ENCODE measurements at places on chromosomes 1 and 21.

DNA sequence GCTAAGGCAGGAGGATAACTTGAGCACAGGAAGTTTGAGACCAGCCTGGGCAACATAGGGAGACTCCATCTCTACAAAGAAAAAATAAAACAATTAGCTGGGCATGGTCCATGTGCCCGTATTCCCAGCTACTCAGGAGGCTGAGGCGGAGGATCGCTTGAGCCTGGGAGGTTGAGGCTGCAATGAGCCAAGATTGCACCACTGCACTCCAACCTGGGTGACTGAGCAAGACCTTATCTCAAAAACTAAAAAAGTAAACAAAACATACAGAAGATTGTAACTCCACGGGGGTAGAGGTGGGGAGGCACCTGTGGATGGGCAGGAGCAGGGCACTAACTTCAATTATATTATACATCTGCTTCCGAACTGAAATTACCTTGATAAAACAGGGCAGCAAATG is 4.6 kb downstream of the S100B start:
- DNase-seq, result no peak

- no peak for DNase-seq
Measured at GRCh38 chr1:199308349-199308846, 669.6 kb downstream of the PTPRC start.

DNA sequence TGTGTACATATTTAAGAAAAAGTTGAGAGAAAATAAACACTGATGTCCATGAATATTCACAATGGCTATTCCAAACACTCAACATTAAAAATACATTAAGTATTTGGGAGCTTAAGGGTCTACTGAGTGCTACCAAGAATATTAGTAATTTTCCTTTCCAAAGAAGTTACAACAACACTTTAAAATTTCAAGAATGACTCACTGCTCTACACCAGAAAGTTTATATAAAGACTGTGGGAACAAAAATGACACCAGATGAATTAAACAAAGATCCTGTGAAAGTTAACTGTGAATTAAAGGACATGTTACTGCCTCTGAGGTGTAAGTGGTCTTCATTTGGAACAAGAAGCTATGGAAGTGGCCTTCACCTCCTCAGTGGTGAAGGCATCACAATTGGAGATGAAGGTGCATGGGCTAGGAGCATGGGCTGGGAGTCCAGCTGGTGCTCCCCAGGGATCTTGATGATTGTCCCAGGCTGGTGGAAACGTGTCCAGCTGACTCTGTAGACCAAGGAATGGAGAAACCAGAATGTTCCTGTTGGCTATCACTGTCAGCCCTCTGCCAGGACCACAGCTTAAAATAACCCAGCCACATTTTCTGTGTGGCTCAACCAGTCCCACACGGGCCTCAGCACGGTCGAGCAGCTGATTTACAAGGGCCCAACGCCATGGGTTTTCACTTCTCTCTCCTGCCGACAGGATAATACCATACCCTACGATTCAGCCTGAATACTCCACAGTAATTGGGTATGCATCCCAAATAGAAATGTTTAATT is 28.8 kb downstream of the TAF5L start:
- no peak for DNase-seq

DNA sequence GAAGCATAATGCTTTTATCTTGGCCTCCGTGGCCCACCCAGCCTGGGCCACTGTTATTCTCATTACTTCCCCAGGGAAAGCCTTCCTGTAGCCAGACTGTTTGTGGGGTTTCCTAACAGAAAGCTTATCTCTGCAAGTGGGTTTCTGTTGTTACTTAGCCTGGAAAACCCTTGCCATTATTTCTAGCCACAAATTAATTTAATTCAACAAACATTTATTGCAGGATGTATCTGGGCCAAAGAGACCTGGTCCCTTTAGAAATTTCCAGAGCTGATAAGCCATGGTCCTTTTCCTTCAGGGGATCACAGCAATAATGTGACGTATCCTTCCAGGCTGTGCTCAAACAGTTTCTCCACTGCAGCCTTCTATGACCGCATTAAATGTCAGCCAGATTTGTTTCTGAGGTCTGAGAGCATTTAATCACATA is 20.9 kb downstream of the TNN start:
- no peak for DNase-seq

DNA sequence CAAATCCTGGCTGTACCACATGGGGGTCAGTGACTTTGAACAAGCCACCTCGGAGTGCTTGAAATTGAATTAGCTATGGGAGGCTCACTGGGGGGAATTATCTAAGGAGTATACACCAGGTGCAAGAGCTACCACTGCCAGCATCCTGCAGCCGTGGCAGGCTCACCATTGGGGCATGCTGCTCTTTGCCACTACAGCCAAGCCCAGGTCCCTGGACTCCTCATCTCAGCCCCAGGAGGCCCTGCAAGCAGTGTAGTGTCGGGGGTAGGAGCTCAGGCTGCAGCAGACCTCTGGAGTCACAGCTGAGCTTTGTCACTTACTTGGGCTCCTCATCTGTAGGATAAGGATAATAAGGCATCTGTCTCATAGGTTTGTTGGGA is 35.3 kb downstream of the ACOT11 start:
- no peak for DNase-seq

- DNase-seq, result no peak
Measured at GRCh38 chr1:116870300-116870699, 39.4 kb upstream of the PTGFRN start.

- DNase-seq, result no peak
Measured at GRCh38 chr21:46110499-46111192, 12.7 kb downstream of the COL6A2 start.

DNA sequence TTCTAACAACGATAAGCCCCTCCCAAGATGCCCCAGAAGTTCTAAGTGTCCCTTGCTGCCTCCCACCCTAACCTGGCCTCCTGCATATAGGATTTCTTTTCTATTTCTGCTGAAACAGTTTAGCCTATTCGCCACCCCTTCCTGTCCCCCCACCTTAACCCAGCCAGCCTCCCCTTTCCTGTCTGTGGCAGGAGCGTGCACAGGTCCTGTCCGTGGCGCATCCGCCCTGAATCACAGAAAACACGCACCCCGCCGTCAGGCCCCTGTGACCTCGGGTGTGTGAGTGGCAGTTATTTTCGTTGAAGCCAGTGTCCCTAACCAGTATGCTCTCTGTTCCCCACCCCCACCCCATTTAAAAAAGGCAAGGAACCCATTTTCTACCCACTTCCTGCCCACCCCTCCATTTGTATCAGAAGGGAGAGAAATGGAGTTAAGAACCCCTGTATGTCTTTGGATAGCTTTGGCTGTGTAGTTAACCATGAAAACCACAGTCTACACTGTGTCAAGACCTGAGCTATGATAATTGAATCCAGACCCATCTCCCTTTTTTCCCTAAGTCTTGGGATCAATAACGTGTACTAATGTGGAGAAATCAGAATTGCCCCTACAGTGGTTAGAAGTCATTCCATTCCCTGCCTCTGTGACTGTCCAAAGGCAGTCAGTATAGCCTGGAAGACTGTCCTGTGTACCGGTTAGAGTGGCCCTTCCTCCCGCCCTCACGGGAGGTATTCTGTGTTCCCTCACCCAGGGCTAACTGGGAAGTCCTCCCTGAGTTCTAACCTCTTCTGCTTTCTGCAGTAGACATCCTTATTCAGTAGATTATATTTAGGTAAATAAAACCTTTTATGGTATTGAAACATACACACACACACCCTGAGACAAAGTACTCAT is 1.8 kb downstream of the PLEKHO1 start:
- peak; percentile 71 for DNase-seq

DNA sequence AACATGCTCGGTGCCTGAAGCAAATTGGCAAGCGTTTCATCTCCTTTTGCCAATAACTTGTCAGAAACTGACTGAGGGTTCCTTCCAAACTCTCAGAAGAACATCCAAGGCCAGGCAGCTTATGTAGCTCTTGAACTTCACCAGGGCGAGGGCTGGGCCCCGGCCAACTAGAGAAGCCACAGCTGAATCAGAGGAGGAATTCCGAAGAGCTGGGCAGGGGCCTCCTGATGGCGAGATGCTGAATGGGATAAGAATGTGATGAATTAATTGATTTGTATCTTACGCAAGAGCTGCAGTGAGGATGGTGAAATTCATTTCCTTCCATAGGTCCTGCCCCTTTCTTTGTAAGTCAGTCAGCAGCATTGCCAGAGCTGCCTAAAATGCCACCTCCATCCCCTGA is 345.8 kb downstream of the KIF26B start:
- no peak for DNase-seq

DNA sequence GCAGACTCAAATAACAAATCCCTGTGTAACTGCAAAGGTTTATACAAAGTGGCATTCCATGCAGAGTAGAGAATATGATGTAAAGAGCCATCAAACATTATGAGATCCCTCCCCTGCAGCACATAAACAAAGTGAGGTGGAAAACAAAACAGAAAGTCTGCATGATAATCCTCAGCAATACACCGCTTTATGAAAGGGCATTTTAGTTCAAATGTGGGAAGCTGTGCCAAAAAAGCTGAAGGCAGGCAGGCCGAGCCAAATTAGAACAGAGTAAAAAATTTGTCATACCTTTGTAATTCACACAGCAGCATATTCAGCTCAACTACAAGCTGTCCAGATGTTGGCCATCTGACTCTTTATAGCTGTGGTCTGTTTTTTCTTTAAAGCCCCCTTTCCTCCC is 113.5 kb downstream of the LHX9 start:
- no peak for DNase-seq

GRCh38 chr1:202348005-202348508 is 442 bp upstream of the PPP1R12B start:
- no peak for DNase-seq

GRCh38 chr1:55159571-55159970 is 55.6 kb downstream of the USP24 start:
- DNase-seq, result no peak

GRCh38 chr21:38771536-38771935 is 34.2 kb upstream of the ETS2 start:
- DNase-seq, result no peak

DNA sequence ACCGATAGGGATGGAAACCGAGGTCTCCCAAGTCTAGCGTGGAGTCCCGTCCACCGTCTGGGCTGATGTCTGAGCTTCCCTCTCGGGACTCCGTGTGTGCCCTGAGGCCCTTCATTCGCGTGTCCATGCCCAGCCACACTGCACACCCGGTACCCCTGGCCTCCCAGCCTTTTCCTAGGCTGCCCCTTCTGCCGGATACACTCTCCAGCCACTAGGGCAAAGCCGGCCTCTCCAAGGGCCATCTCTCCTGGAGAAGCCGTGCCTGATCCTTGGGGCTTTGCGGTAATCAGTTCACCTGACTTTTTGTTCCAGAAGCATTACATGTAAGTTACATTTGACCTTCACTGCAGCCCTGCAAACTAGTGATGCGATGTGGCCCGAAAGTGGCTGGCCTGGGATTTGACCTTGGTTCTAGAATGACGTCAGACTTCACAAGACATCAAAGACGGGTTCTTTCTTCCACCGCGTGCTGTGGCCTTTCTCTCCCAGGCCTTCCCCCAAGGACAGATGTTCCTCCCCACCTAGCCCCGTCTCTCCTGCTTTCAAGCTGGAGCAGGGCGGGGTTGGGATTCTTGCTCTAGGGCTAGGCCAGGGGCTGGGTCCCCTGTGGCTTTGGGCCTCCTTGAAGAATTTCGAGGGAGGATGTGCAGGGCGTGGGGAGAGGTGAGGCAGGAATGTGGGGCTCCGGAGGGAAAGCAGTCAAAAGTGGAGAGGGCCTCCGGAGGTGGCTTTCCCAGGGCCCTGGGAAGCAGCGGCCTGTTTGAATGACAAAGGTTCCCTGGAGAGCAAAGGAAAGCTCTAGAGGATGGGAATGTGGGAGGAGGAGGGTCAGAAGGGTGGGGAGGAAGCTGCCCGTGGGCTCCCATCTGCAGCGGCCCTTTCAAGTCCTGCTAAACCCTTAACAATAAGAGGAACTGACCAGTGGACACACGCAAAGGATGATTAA is 49.7 kb upstream of the SLC2A1 start:
- DNase-seq, result no peak

DNA sequence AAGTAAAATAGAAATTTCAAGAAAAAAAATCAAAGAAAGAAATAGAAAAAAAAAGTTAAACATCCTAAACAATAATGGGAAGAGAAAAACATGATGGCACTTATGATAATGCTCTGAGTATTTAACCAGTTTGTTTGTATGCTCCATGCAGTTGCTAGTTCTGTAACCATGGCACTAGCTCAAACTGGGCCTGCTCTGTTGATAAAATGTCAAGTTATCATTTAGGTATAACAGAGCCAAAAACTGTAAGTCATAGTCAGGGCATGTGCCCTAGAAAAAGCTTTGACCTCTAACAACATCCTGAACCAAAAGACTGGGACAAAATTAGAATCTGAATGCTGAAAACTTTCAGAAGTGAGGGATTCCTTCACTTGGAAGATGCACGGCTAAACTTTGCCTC is 148.9 kb downstream of the KCNT2 start:
- DNase-seq, result no peak

DNA sequence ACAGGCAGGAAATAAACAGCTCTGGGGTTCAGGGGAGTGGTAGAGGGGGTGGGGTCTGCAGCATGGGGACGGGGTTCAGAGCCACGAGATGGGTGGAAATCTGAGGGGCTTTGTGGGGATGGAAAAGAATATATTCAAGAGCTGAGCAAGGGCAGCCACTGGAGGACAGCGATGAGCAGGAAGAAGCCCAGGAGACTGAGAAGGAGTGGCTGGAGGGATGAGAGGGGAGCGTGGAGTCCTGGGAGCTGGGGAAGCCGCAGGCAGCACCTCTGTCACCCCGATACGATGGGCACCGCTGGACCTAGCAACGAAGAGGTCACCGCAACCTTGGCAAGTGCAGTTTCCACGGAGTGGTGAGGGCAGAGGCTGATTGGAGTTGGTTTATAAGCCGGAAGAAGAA is 10.0 kb upstream of the KCNAB2 start:
- DNase-seq, result no peak

GRCh38 chr1:57307392-57308170 is 116.3 kb downstream of the DAB1 start:
- peak; percentile 22 for DNase-seq

DNA sequence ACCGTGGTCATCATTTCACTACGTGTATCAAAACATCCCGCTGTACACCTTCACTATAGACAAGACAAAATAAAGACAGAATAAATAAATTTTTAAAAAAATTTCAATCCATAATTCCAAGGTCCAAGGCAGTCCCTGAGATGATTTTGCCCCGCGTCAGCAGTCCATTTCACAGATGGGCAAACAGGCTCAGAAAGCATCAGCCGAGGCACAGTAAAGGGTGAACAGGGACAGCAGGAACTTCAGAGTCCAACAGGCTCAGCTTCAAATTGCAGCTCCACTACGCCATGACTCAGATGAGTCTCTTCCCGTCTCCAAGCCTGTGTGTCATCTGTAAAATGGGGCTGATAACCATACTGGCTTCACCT is 15.0 kb downstream of the MATN1 start:
- peak; percentile 16 for DNase-seq

GRCh38 chr1:100806601-100807000 is 87.1 kb downstream of the VCAM1 start:
- DNase-seq, result no peak

DNA sequence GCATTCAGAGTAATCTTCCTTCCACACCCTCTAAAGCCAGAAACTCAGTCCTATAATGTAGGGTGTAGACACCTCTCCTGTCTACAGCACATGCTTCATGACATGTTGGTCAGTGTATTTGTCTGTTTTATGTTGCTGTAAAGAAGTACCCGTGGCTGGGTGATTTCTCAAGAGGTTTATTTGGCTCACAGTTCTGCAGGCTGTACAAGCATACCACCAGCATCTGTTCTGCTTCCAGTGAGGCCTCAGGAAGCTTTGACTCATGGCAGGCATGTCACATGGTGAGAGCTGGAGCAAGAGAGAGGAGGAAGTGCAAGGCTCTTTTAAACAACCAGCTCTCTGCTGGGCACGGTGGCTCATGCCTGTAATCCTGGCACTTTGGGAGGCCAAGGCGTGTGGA is 12.1 kb downstream of the PLOD1 start:
- no peak for DNase-seq
